ENCODE measurements at places on chromosomes 6 and 20.

GRCh38 chr20:32485770-32486478 is 99.2 kb downstream of the NOL4L start:
- no peak for DNase-seq

GRCh38 chr6:6007366-6008088 is 802 bp upstream of the NRN1 start:
- no peak for DNase-seq

DNA sequence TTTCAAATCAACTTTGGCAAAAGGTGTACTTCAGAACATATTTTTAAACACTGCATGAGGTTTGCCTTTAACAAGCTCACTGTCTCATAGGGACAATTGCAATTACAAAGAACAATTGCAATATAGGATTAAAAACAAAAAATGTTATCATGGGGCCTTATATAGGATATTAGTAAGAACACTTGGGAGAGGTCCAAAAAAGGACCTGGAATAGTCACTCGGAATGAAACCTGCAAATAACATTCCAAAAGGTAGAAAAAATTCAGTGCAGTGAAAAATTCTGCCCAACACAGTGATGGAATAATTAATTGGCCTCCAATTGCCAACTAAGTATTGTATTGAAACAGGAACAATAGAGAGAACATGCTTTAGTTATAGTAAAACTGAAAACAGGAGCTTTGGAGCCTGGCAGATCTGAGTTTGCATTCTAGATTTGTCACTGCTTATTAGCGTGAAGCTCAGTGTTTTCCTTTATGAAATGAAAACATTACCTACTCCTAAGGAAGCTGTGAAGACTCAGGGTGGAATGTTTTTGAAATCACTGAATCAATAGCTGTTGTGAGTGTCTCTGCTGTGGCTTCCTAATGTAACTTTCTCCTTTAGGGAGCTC is 172.6 kb upstream of the BMP5 start:
- DNase-seq, result no peak

DNA sequence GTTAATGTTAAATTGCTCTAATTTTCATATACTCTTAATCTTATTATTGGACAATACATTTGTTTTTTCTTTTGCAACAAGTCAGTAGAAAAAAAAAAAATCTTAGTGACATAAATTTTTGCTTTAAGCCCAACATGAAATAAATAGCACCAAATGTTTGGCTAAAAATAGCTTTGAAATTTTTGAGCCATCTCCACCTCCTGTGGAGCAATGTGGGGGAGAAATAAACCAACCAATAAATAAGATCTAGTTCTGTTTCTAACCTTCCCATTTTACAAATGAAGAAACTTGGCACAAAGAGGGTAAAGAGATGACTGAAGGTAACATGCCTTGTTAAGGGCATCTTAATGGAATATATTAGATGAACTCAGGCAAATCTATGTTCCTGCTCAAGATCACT is 91.4 kb downstream of the PRKN start:
- no peak for DNase-seq

GRCh38 chr6:77463861-77464494 is 687 bp upstream of the HTR1B start:
- no peak for DNase-seq

DNA sequence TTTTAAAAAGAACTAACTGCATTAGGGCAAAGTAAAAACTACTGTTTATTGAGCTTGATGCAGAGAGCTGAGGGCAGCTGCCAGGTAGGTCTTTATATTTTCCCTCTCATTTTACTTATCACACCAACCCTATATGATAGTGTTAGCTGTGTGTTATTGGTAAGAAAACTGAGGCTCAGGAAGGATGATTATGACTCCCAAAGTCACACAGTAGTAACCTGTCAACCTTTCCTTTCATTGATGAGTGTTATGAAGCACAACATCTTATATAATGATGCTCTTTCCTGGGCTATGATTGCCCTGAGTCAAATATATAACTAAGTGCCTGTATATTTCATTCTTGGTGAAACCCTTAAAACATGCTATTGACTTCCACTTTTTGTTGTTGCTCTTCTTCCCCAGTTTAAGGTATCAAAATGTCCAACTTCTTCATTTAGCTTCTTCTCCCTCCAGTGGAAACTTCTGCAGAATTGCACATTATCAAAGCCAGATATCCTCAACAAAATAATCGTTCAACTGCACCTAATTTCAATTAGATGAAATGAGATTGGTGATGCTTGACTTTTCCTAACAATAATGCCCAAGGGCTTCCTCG is 8.1 kb downstream of the GFOD1 start:
- DNase-seq, result no peak
